ENCODE measurements at places on chromosomes 3 and 15.

DNA sequence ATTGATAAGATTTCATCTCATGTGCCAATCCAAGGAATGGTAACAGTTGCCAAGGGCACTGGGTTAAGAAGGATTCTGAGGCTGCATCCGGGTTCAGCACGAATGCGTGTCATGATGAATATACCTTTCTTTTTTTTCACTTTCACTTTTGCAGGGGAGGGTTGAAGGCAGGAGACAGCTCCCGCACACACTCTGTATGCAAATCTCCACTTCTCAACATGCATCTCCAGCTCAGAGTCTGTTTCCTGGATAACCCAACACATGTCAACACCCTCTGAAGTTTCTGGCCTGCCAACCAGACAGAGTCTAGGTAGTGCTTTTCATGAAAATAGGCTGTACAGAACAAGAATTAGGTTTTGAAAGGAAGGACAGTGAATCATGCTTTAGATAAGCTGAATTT, 21.6 kb downstream of the B4GALT4 start:
- DNase-seq, result no peak

- DNase-seq, result no peak
Measured at GRCh38 chr3:157872902-157873301, 233.3 kb downstream of the SHOX2 start.

DNA sequence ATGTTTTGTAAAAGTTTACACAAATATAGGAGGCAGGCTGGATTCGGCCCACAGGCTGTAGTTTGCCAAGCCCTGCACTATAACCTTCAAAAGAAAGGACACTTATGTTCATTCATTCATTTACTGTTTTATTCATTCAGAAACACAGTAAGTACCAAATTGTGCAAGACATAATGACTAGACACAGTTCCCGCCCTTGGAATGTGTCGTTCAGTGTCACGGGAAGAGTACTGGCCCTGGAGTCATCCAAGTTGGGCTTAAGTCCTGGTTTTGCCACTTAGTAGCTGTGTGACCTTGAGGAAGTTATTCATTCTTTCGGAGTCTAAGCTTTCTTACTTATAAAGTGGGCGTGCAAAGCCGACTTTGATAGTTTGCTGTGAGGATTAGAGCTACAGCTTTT, 22.0 kb downstream of the COLQ start:
- DNase-seq, result no peak

DNA sequence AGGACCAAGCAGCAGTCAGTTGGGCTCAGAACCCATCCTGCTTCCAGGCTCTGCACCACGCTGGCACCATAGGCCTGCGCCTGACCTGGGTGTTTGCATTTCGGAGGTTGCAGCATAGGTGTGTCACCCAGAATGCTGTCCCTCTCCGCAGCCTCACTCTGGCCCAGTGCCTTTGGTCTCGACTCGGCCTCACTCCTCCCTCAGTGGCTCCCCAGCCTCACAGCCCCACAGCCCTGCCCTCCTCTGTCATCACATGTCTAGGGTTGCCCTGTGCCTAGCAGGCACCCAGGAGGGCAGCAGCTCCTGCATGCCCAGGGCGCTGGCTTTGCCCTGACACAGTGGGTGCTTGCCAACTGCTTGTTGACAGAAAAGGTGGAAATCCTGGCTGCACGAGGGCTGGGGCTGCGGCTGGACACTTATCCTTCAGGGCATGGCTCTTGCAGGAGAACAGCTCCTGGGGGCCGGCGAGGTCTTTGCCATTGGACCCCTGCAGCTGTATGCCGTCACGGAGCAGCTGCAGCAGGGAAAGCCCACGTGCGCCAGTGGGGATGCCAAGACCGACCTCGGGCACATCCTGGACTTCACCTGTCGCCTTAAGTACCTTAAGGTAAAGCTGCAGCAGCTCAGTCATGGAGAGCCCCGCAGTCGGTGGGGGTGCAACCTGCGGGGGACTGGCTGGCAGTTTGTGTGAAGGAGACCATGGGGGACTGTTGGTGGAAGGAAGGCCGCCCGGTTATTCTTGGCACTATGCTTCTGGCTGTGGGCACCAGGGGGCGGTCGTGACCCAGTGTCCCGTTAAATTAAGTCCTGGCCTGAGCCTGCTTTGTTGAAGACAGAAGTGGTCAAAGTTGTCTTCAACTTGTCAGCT, 16.2 kb downstream of the NISCH start:
- peak; percentile 77 for DNase-seq

GRCh38 chr3:159277814-159278213, 476.0 kb downstream of the MFSD1 start:
- no peak for DNase-seq

DNA sequence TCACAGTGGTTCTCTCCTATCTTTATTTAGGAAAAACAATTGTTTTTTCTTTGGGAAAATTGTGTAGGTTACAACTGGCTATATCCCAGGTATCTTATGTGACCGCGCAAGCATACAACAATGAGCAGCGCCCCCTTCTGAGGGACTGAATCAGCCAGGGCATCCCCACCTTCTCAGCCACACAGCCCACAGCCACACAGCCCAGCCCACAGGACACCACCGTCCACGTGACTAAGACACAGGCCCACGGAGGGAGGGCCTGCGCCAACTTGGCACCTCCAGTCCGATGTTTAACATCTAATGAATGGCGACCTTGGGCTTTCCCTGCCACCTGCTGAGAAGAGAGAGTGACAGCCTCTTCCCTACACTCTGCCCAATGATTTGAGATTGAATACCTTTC, 68.1 kb downstream of the ATP10A start:
- DNase-seq, result no peak

DNA sequence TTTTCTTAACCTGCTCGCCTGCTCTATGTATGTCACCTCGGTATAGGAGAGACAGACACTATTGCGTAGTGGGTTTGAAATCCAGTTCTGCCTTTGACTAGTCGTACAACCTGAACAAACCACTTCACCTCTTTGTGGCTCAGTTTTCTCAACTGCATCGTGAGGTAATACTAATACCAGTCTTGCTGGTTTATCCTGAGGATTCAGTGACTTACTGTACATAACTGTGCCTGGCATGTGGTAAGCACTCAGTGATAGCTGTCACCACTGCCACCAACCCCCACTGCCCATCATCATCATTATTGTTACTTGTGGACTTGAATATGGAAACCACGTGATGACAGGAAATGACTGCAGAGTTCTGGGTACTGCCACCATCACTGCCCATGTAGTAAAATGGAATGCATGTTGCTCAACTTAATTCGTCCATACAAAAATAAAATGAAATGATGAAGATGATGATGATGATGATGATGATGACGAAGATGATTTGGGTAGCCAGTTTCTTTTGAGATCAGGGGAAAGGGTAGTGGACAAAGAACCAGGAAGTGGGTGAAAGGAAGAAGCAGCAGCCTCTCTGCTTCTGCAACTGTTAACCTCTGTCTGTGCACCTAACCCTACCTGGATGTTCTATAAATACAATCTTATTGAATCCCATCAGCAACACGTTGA, 228.1 kb downstream of the FEZF2 start:
- no peak for DNase-seq

GRCh38 chr3:126512916-126513650, 4.5 kb downstream of the UROC1 start:
- no peak for DNase-seq

GRCh38 chr3:80006315-80006714, 238.5 kb upstream of the ROBO1 start:
- DNase-seq, result no peak

DNA sequence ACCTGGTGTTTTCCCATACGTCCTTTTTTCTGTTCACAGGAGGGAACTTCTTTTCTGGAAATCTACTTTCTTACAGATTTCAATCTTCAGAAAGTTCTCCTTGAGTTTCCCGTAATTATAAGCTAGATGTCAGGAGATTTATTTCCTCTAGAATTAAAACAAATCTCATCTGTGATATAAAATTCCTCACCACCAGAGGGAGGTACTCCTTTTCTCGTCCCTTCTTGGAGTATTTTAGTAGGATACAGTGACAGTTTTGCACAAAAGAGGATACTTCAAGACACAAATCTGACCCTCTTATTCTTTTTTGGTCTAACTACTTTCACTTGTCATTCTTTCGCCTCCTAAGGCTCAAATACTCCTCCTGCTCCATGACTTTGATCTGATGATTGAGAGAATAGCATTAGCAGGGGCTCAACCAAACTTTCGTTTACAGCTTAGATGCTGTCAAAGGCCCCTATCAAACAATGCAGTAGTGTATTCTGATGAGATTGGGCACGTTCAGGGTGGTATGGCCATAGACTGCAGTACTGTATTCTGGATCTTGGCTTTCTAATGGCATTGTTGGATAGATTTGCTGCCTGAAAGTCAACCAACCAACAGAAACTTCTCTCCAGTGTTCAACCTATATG, 38.0 kb downstream of the TMEM41A start:
- no peak for DNase-seq

- DNase-seq, result no peak
Measured at GRCh38 chr3:189498995-189499704, 132.0 kb upstream of the TP63 start.

DNA sequence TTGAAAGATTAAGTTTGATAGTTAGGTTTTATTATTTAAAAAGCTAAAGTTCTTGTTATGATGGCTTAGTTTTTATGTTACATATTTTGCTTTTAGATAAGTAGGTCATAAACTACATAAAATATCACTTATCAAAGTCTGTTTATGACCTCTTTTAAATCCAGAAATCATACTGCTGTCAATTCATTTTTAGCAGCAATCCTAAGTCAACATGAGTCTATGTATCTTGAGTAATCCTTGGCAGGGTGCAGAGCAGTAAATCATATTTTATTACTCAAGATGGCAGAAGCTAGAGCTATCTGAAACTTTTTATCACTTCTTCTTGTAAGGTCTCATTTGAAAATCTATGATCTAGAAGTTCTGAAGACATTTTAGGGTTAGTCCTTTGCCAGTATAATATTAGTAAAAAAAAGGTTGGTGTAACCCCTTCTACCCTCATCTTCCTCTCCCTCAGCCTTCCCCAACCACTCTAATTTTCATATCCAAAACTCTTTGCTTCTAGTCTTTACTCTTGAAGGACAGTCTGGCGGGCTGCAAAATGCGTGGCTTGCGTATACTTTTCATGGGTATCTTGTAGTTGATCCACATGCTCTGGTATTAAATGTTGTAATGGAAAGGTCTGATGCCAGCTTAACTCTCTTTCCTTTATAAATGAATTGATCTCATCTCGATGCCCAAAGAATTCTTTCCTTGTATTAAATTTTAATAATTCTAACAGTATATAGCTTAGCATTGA, 134.0 kb upstream of the THRB start:
- no peak for DNase-seq
